ENCODE measurements at places on chromosomes 12 and 14.

DNA sequence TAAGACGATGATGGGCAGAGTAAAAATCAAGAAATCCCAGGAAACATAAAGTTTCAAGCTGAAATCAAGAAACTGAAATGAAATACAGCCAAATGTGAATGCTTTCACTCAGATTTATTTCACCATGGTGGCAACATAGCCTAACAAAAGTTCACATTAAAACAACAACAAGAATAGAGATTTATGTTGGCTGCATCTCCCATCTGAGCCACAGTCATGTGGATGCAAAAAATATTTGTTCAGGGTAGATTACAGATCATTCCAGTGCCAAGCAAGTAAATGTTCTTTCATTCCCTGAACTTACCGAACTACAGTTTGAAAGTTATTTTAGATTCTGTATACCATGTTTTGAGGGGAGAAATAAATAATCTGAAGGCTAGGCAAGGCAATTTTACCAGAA, 159.9 kb upstream of the TMTC1 start:
- no peak for ATAC-seq

- no peak for ATAC-seq
Observed at GRCh38 chr14:33967138-33967537, 16.3 kb upstream of the EGLN3 start.

DNA sequence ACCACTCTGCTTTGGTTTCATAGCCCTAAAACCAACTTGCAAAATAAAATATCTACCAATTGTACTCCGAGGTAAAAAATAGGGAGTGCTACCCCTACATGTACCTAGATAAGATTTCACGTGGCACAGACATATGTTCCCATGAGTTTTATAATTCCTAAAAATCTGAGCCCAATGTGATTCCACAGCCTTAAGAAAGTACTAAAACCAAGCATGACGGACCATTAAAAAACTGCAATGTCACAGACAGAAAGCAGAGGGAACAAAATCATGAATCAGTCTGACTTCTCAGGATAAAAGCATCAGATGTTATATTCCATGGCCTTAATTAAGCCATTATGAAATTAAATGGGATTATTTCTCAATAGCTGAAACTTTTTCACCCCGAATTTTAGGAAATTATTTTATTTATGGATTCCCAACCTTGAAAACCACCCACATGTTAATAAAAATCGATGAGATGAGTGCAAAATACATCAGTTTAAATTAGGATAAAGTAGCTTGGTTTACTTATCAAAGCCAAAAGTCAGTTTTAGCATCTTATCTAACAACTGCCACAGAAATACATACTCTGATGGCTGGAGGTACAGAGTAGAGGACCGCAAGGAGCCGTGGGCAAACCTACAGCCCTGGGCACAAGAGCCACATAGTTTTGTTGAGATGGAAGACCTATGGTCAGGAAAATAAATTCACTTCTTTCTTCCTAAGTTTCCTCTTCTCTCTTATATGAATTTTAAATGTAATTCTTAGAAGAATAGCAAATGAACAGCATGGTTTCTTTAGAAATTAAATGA, 4.5 kb downstream of the ITPR2 start:
- no peak for ATAC-seq

DNA sequence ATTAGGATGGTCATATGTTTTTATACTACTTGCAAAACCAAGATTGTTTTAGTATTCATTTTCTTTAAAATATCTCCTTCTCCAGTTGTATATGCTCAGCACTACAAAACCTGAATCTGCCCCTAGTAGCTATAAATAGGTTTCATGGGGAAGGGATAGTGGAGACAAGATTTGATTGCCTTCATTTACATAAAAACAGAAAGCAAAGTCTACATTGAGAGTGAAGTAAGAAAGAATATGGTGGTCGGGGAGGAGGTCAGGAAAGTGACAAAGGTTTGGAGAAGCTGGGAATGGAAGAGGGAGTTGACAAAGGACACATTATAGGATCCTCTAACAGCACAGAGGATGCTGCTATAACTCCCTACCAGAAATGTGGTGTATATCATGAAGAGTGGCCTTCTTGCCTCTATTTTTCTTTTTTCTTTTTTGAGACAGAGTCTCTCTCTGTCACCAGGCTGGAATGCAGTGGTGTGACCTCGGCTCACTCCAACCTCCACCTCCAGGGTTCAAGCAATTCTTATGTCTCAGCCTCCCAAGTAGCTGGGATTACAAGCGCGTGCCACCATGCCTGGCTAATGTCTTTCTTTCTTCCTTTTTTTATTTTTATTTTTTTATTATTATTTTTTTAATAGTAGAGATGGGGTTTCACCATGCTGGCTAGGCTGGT, 6.6 kb upstream of the LRP6 start:
- peak; percentile 45 for ATAC-seq

GRCh38 chr12:42386308-42386707, 60.3 kb downstream of the PPHLN1 start:
- ATAC-seq = no peak

- ATAC-seq = peak; percentile 78
Observed at GRCh38 chr12:614411-614970, 48.8 kb downstream of the NINJ2 start.

DNA sequence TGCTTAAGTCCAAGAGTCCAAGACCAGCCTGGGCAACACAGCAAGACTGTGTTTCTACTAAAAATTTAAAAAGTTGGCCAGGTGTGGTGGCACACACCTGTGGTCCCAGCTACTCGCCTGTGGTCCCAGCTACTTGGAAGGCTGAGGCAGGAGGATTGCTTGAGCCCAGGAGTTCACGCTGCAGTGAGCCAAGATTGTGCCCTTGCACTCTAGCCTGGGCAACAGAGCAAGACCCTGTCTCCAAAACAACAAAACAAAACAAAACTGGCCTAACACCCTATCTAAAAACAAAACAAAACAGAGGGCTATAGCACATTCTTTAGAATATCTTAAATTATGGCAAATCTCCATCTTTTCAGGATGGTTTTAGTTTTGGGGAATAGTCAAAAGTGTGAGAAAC, 3.1 kb upstream of the LYZ start:
- no peak for ATAC-seq

DNA sequence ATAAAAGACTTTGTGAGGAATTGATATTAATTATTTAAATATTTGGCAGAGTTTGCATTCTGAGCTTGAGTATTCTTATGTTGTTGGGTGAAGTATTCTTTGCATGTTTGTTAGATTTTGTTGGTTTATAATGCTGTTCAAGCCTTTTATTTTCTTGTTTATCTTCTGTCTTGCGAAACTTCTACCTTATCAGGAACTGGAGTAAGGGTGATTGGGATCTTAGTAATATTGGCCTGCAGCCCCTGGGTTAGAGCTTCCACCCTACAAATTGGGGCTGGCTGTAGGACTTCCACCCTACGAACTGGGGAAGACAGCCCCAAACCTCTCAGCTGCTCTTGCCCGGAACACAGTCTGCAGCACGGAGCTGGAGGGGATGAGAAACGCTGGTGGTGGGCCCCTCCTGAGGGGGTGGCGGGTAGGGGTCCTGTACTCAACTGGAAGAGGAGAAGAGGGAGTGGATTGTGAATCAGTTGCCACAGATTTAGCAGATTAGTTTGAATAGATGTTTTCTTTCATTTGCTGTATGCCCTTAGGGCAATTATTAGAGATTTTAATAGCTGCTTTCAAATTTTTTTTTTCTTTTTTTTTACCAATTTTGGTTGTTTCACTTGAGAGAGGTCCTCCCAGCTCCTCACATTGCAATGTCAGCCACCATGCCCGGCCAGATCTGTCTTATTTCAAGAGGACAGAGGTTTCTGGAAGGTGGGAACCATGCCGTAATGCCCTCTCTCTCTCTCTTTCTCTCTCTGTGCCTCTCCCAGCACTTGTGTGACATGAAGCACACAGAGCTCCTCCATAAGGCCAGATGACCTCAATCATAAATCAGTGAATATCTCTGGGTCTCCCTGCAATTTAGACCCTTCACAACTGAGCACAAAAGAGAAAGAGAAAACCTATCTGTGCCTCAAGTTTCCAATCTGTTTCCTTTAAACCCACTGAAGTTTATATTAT, 123.4 kb downstream of the DICER1 start:
- no peak for ATAC-seq

GRCh38 chr12:75877763-75878621, 153.6 kb downstream of the PHLDA1 start:
- ATAC-seq = no peak

Measured in SK-N-SH treated with all-trans-retinoic acid at 6 μM for 48 hours (cell line).